ENCODE measurements at places on chromosomes 3 and 15. TPM values are rescaled to one million over a fixed set of nuclear protein-coding genes. Genes with fewer than 3 reads are reported as not detected.

DNA sequence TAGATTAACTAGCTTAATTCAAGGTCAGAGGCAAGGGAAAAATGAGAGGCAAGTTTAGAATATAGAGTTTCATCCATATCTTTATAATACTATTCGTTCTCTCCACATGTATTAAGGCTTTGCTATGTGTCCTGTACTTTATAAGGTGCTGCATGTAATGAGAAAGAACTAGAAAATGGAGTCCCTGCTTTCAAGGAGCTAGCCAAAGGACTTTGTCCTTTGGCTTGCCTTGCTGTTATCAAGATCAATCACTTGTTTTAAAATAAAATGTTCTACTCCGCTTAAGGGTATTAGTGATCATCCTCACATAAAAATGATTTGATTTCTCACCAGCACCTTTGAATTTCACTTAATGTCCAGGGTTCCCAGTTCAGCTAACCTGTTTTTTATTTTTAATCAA, 470.9 kb downstream of the WDR72 start:
- no peak for DNase-seq

- no peak for DNase-seq
Observed at GRCh38 chr15:100107606-100108225, 234.1 kb downstream of the ADAMTS17 start.

GRCh38 chr3:178352326-178353005, 183.8 kb upstream of the KCNMB2 start:
- no peak for DNase-seq

DNA sequence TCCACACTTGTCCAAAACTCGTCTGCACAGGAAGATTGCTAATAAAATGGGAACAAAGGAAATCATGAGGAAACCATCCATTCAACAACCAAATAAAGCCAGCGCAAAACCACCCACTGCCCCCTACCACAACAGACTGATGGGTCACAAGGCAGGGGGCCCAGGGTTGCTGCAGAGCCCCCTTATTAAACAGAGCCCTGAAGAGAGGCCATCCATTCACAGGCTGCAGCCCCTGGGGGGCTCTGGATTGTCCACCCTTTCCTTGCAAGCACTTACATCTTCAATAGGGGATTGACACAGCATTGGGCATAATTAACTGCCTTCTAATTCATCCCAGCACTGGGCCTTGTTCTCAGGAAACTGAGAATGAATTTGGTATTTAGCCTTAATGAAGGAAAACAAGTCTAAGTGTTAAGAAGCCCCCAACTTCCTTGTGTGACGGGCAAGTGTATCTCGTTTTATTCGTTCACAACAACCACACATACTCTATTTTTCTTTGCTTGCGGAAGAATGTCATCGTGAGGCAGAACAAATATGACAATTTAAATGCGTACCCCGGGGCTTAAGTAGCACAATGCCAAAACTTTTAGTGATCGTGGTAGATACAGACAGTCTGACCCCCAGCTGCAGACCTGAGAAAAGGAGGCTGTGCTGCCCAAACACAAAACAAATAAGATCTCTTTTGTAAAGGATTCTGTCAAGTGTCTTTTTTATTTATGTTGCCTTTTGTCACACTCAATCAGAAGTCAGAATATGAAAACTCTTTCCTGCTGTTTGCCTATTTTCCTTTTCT, 144.0 kb downstream of the SEMA6D start:
- DNase-seq: no peak

DNA sequence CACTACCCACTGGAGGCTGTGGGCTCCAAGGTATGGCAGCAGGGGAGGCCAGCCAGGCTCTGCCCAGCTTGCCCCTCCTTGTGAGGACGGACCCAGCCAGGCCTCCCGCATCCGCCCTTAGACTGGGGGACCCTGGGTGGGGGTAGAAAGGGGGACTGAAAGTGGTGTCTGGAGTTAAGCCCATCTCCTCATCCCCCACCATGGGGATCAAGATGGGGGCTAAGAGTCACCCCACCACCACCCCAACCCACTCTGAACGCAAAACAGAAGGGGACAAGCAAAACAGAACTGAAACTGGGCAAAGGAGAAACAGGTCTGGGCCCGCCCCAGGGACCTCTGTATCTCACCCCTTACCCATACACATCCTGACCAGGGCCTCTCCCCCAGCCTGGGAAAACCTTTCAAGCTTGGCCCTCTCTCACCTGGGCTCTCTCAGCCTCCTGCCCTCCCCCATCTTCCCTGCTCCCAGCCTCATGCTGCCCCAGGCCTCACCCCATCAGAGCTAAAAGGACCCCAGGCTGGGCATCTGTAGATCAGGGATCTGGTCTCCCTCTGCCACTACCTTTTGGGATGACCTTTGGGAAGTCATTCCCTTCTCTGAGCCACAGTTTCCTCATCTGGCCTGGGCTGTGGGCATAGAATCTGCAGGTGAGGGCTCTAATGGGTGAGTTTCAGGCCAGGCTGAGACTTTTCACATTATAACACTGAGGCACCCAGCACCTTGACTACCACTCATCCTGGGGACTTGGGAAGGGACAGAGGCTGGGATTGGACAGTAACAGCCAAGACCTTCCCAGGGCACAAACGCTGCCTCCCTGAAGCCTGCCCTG, 30.0 kb upstream of the CYP11A1 start:
- no peak for DNase-seq

GRCh38 chr15:96390986-96391385, 60.5 kb downstream of the NR2F2 start:
- no peak for DNase-seq

DNA sequence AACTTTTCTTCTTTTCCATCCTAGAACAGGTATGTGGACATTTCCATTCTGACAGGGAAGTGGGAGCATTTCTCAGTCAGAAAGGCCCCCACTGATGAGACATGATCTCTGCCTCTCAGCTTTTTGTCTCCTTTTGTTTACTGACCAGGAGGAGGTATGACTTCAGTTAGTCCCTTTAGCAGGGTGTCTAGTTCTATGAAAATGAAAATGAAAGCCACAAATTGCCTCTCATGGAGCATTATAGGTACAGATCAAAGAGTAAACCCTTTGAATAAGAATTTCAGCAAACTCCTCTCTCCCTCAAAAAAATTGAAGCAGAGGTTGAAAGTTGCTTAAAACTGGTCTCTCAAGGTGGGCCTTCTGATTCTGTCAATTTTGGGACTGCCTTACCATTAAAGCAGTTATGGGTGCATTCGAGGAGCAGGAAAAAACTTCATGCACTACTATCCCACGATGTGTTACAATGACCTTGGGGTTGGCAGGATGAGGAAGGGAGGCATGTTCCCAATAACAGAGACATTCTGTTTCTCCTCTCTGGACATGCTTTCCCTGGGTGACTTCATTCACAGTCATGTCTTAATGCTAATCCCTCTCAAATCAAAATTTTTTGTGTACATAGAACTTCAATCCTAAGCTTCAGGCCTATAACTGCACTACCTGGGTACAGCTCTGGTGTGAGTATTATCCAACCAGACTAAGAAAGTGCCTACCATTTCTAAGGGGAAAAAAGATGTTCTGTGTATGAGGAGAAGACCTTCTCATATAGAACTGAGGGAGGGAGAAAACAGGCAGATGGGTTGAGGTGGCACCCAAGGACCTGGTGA, 50.6 kb upstream of the TBC1D23 start:
- DNase-seq: no peak

DNA sequence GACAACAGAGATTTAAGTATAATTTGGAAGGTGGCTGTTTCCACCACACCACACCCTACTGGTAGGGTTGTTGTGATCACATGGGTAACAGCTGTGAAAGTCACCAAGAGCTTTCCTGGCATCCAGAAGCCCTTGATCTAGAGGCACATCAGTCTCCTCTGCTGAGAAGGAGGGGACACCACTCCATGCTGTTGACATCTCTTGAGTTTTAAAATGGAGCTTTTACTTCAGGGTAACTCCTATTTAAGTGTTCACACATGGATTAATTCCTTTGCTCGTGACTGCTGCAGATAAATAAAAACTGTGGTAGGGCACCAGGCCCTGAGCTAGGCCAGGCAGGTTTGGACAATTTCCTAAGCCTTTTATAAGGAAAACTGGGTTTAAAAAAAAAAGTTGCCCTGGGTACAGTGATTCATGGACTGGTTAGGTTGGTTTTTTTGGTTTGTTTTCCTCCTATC, 7.5 kb downstream of the EXOSC7 start:
- no peak for DNase-seq

GRCh38 chr15:95636107-95636506, 694.4 kb upstream of the NR2F2 start:
- DNase-seq: no peak

Gene C3orf49
- total RNA-seq: not detected

Gene ANKUB1
- total RNA-seq: not detected
